ENCODE measurements at places on chromosomes 5 and 9.

DNA sequence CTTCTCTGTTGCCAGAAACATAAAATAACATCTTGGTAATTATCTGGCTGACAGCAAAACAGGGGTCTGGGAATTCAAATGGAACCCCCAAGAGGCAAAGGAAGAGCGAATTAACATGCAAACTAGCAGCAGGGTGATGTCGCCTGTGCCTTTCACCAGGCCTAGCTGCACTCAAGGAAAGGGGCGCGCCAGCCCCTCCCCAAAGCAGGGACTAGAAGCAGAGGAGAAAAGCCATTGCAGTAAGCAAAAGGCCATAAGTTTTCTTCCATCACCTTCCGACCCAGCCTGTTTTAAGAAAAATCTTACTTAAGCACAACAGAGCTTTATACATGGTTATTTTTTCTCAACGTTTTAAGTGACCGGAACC, 539 bp downstream of the POC5 start:
- DNase-seq: no peak

DNA sequence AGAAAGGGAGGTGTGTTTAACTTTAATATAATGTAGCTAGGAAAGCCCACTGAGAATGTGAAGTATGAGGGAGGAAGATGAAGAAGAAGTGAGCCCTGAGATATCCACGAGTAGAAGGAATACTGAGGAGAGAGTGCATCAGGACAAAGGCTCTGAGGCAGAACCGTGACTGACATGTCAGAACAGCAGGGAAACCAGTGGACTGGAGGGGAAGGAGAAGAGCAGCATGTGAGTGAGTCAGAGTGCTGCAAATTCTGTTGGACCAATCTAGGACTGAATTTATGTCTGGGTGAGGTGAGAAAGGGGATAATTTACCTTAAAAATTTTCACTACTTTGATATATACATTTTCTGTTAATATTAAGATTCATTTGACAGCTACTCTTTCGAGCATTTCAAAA, 110.3 kb downstream of the ST8SIA4 start:
- DNase-seq: no peak

- DNase-seq: no peak
These were observed 144.8 kb upstream of the ADCY2 start for GRCh38 chr5:7251132-7251531.

- DNase-seq: no peak
These were observed 64.9 kb downstream of the SERINC5 start for GRCh38 chr5:80190960-80191359.

DNA sequence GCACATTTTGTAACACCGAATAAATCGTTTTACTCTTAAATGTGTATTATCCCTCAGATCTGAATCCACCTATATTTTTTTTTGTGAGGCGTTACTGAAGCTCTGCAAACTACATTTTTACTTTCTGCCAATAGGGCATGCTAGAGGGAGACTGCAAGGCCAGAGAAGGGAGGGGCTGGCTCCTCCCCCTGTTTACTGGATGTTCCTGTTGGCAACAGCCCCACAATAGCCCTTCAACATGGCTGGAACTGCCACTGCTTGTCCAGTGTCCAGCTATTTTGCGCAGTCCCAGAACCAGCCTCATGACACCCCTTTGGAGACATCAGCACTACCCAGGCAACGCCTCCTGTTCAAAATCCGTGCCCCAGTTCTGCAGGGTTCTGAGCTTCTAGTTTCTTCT, 85.4 kb upstream of the MIER3 start:
- no peak for DNase-seq

- no peak for DNase-seq
These were observed 215.6 kb downstream of the ROR2 start for GRCh38 chr9:91734371-91734981.

- peak; percentile 20 for DNase-seq
These were observed 99.4 kb downstream of the MTREX start for GRCh38 chr5:55407059-55407684.

- DNase-seq: peak; percentile 90
These were observed 13.7 kb downstream of the TRIO start for GRCh38 chr5:14156650-14157492.

- DNase-seq: no peak
These were observed 127.8 kb downstream of the GRIA1 start for GRCh38 chr5:153618307-153618706.

- no peak for DNase-seq
These were observed 29.2 kb upstream of the TIFAB start for GRCh38 chr5:135481387-135481786.

GRCh38 chr9:32965999-32966722, 35.3 kb downstream of the APTX start:
- DNase-seq: no peak

- DNase-seq: no peak
These were observed at the start of gene FBP1 for GRCh38 chr9:94639061-94639998. Gene FBP1, minus strand, starts transcription at chr9:94639518. Its CDS starts 208 bp downstream, at chr9:94639310.

DNA sequence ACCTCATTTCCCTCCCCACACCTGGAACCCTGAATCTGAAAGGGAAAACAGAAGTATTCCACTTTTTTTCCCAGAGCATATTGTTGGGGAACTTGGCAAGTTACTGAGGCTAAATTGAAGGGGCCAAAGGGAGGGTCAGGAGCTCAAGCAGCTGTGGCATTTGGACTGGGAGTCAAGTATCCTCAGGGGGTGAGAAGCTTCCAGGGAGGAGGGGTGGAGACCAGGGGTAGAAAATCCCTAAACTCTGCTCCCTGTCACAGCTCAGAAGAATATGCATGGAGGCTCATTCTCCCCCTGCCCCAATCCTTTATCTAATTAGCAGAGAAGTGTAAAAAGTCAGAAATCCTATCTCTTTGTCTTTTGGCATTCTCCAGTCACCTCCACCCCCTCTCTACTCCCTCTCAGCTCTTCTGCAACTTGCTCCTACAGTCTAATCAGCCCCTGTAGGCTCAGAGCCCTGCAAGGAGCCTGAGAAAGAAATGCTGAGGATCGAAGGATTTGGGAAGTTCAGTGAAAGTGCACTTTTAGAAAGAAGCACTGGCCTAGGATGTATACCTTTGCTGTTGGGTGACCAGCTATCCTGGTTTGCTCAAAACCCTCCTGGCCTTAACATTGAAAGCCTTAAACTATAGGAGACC, 5.7 kb upstream of the WNT8A start:
- no peak for DNase-seq

GRCh38 chr5:19866090-19866450, 121.9 kb downstream of the CDH18 start:
- DNase-seq: no peak

DNA sequence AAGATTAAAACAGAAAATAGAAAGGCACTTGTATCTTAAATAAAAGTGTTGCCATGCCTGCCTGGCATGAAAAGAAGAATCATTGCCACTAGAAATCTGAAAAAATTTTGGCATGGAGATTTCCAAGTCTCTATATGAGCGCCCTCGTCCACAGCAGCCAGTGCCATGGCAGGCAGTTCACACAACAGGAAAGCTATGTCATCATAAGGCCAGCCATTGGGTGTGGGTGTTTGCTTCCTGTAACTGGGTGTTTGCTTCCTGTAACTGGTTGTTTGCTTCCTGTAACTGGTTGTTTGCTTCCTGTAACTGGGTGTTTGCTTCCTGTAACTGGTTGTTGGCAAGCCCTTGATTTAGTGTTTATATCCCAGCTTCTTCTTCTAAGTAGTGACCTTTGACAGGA, 446.7 kb downstream of the IRX1 start:
- DNase-seq: no peak

DNA sequence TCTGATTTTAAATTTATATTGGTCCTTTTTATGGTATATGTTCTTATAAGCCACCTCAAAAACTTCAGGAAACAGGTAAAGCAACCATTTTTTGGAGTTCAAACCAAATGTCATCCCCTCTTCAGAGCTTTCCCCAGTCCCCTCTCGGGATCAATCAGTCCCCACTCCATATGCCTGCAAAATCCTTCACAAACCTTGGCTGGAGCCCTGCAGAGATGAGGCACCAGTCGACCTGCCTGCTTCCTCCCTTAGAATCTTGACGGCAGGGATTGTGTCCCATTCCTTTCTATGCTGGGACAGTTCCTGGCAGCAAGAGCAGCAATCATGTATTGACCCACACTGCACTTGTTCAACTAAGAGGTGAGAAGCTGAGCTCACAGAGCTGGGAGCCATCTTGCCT, 22.6 kb downstream of the B4GALT1 start:
- no peak for DNase-seq

- peak; percentile 45 for DNase-seq
These were observed 96.8 kb downstream of the ANKRD18B start for GRCh38 chr9:33620738-33621439.

Measured in AG09309 (cell line).